ENCODE measurements at places on chromosomes 13 and 19.

GRCh38 chr13:34416971-34417380, 525.1 kb upstream of the NBEA start:
- DNase-seq = peak; percentile 60

DNA sequence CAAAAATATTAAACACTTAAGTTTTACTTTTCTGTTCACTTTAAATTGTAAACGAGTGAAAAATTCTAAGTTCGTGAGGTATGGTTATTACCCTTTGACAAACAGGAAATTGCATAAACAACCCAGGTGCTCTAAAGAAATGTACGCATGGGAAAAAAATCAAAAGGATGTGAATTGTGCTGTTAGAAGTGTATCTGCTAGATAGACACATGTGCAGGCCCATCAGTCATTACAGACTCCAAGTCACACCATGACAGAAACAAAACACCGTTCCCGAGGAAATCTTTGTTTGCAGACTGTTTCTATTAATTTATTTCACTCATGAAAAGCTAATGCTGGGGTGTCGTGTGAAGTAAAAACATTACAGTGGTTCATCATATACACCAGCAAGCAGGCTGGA, 17.0 kb upstream of the DOCK9 start:
- no peak for DNase-seq

DNA sequence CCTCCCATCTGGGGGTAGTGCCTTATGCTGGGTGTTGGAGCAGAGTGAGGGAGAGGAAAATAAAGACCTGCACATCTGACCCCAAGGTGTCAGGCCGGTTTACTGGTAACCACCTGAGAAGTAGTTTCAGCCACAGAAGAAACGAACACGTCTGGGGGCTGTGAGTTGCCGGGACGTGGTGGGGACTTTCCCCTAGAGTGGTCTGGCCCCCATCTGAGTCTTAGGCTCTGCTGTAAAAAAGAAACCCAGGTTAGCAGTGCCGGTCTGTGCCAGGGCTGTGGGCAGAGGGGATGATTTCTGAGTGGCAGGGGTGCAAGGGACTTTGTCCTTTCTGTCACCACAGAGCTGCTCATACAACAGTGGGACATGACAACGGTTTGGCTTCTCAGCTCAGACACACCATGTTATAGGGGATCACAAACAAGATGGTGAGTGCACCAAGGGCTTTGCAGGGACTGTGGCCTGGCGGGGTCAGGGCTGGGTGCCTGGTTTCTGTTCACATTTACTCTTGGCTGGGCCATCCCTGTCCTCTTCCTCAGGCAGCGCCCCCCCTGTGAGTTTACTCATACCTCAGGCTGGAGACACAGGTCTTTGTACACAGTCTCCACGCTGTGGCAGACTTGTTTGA, 9.0 kb downstream of the GCDH start:
- no peak for DNase-seq

DNA sequence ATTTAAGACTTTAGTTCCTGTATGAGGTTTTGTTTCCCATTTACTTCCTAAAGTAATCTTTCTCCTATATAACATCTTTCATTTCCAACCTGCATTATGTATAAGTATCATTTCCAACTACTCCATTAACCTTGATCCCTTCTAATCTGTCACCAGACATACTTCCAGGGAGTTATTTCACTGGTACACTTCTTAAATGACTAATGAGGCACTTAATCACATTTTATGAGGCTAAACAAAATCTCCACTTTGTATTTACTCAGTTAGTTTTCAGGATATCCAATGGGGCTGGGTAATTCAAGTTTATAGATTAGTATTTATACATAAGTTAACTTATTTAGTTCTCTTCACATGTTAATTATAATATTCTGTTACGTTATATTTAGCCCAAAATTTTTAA, 634.7 kb downstream of the PCDH17 start:
- DNase-seq = no peak

- DNase-seq = no peak
Measured at GRCh38 chr13:113374511-113375175, 10.7 kb upstream of the GRTP1 start.

GRCh38 chr19:616747-617526, 16.4 kb downstream of the POLRMT start:
- no peak for DNase-seq

GRCh38 chr19:55809381-55810058, 22.3 kb downstream of the NLRP11 start:
- peak; percentile 85 for DNase-seq

- no peak for DNase-seq
Measured at GRCh38 chr13:51270623-51271415, 48.6 kb downstream of the FAM124A start.

DNA sequence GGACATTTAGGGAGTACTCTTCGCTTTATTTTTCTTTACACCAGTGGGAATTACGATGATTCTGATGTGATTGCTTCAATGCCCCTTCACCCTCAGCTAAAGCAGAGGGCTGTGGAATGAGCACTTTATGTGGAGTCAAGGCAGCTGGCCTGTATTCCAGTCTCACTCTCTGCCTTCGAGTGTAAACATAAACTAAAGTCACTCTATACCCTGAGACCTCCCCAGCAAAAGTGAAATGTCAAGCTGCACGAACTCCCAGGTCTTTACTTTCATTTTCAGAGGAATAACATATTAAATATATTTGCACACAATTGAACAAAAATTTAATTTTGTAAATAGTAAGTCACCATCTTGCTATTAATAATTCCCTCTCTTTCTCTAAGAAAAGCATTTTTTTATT, 557.1 kb downstream of the DACH1 start:
- no peak for DNase-seq

DNA sequence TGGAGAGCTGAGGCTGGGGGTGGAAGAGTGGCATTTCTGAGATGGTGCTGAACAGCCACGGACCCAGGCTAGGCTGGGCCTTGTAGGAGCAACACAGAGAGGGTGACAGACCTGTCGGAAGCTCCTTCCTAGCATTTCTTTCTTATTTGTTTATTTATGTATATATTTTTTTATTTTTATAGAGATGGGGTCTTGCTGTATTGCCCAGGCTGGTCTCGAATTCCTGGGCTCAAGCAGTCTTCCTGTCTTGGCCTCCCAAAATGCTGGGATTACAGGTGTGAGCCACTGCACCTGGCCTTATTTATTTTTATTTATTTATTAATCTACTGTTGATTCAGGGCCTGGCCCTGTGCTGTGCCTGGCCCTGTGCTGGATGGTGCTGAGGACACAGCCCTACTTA, 6.5 kb downstream of the CIC start:
- no peak for DNase-seq

DNA sequence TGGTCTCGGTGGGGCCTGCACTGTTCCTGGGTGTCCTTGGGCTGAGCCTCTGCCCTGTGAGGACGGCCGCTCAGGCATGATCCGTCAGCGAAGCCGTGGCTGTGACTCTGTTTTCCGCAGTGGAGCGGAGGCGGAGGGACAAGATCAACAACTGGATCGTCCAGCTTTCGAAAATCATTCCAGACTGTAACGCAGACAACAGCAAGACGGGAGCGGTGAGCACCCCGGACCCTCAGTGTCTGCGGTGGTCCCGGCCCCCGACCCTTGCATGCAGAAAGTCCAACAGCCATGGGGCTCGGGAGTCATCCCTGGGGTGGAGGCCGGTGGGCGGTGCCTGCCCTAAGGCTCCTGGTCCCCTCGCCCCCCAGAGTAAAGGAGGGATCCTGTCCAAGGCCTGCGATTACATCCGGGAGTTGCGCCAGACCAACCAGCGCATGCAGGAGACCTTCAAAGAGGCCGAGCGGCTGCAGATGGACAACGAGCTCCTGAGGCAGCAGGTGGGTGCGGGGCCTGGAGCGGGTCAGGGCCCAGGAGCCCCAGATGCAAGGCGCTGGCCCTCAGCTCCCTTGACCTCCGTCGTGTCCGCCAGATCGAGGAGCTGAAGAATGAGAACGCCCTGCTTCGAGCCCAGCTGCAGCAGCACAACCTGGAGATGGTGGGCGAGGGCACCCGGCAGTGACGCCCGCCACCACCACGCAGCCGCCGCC, 3.6 kb upstream of the HAMP start:
- no peak for DNase-seq

- no peak for DNase-seq
Measured at GRCh38 chr13:94656176-94656575, 54.5 kb downstream of the GPR180 start.

GRCh38 chr13:47076500-47076899, 179.6 kb upstream of the HTR2A start:
- no peak for DNase-seq

DNA sequence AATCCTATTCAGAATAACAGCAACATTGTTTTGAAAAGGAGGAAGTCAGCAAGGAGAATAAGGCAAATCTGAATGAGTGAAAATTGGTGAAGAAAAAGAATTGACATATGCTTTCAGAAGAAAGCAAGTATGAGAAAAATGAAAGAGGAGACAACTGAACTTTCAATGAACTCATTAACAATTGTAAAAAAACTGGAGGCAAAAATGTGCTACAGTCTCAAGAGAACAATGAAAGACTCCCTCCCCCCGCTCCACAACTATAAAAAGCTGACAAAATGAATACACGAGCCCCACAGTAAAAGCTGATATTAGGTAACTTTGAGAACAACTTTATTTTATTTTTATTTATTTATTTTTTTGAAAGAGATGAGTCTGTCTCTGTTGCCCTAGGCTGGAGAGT, 373.1 kb downstream of the DIAPH3 start:
- no peak for DNase-seq

DNA sequence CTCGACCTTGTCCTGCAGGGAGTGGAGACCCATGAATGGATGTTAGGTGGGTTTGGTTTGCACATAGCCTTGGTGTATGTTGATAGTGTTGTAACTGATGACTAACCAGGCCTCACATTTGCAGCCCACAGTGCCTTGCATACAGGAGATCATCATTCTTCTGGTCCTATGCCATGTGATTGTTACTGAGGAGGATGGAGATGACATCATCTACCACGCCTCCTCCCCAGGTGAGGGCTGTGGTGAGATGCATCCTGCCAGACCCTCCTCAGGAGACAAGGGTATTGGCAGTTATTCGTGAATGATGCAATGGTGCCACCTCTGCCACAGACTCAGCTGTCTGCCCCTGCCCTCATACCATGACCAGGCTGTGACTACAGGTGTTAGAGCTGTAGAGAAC, 1294.1 kb downstream of the UQCRFS1 start:
- DNase-seq = no peak
